ENCODE measurements at places on chromosomes 11 and 22. TPM values are rescaled to one million over a fixed set of nuclear protein-coding genes. Genes with fewer than 3 reads are reported as not detected.

The C11orf87 gene
- total RNA-seq = not detected

The UBQLN3 gene
- not detected for total RNA-seq

The TSGA10IP gene
- not detected for total RNA-seq

The MMP12 gene
- total RNA-seq = not detected

The RBMXL2 gene
- total RNA-seq = not detected

The SYNGR1 gene
- 12.1 TPM for total RNA-seq

The PATE4 gene
- total RNA-seq = not detected

The FXYD2 gene
- 14.8 TPM for total RNA-seq

The TSSK2 gene
- not detected for total RNA-seq

The MYBPC3 gene
- 0.08 TPM for total RNA-seq

The GLB1L2 gene
- 2.1 TPM for total RNA-seq

The SIRT3 gene
- 20.8 TPM for total RNA-seq

The INPPL1 gene
- 57.2 TPM for total RNA-seq

The MEI1 gene
- total RNA-seq = not detected

The SLC35E4 gene
- 5.6 TPM for total RNA-seq

The VSIG10L2 gene
- not detected for total RNA-seq

The OR52E8 gene
- total RNA-seq = not detected

The TRIM48 gene
- not detected for total RNA-seq

The APOL4 gene
- not detected for total RNA-seq

The TUBA8 gene
- 0.88 TPM for total RNA-seq

The SYT7 gene
- 0.71 TPM for total RNA-seq

The NXPE2 gene
- not detected for total RNA-seq

The PDGFB gene
- total RNA-seq = 2.8 TPM

The UPK3A gene
- total RNA-seq = not detected

The NTM gene
- total RNA-seq = not detected

Measured in A549 treated with RU486 at 1 μM for 4 hours (cell line).